NB4 (cell line): ENCODE measurements at places on chromosomes 12 and 14.

GRCh38 chr12:104460041-104460719 is 3.4 kb downstream of the CHST11 start:
- DNase-seq, result peak; percentile 41

DNA sequence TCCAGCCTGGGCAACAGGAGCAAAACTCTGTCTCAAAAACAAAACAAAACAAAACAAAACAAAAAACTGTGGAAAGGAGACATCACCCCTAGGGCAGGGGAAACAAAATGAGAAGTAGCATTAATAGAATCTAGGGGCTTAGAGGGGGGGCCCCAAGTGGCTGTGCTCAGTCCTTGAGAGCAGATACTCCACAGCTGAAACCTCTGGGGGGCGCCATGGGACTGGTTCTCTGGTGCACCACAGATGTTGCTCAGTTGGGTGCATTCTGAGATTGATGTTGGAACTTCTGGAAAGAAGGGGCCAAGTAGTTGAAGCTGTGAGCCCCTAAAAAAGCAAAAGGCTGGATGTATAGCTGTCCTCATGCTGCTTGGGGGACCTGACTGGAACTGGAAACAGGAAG is 11.8 kb upstream of the SYNE2 start:
- DNase-seq, result no peak

- peak; percentile 96 for DNase-seq
Measured at GRCh38 chr12:27179400-27180214, 64.5 kb upstream of the STK38L start.

- DNase-seq, result no peak
Measured at GRCh38 chr12:52168019-52168717, 23.6 kb downstream of the KRT80 start.
